ENCODE measurements at places on chromosomes 16 and 17. TPM values are rescaled to one million over a fixed set of nuclear protein-coding genes. Genes with fewer than 3 reads are reported as not detected.
A peak's percentile ranks its signal among the peaks of the same experiment; 100 is the strongest.

GRCh38 chr17:59333836-59334235 lies 2.4 kb downstream of the YPEL2 start:
- no peak for DNase-seq

SDK2 gene
- total RNA-seq = 0.15 TPM

DNA sequence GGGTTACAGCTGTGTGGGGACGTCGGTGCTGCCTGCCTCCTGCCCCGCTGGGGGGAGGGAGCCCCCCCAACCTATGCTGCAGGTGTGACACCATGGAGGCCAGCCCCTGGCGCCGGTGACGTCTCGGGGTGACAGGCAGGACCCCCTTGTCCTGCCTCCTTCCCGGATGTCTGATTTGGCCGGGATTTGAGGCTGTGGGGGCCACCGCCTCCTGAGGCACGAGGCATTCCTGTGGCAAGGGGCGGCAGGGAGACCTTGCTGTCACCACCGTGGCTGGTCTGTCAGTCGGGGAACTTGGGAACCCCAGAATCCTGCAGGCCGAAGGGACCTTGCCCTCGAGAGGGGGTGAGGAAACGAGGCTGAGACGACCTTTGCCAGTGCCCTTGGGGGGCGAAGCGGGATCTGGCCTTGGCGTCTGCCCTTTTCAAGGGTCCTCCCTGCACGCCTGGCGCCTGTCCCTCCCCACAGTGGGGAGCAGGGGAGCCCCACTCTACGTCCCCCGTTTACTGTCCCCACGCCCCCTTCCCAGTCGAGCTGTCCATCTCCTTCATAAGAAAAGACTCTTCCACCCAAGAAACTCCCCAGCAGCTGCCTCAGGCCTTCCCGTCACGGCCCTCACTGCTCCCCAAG lies 74.4 kb downstream of the METRNL start:
- DNase-seq = peak; percentile 44

GRCh38 chr17:64146418-64147109 lies 16.6 kb upstream of the ERN1 start:
- peak; percentile 69 for DNase-seq

VMO1 gene
- 8.2 TPM for total RNA-seq

DNA sequence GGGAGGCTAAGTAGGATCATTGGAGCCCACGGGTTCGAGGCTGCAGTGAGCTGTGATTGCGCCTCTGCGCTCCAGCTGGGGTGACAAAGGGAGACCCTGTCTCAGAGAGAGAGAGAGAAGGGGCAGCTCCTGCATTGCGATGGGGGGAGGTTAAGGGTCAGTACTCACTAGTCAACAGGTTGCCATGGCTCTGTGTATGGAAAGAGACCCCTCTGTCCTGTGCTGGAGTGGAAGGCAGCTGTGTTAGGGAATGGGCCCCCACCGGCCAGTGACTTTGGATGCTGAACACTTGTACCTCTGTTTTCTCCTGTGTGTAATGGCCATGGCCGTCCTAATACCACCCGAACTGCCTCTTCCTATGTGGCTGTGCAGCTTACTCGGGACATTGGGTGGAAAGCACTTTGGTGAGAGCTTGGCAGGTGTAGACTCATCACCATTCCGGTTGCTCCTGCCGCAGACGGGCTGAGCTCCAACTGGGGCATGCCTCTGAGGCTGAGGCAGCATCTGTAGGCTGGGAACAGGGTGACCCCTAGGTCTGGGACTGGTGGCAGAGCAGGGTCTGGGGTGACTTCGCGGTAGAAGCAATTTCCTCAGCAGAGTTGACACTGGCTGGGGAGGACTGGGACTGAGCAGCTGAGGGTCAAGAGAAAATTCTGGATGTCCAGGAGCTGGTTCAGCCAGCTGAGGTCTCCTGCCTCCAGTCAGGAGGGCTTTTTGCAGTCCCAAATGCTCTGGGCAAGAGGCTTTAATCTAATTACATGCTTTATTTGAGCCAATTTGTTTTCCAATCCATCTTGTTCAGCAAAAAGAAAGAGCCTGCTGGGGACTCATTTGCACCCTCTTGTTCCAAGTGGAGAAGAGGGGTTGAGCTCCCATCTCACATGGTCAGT lies 184.5 kb downstream of the NTN1 start:
- no peak for DNase-seq

GNAO1 gene
- 24.4 TPM for total RNA-seq

DNA sequence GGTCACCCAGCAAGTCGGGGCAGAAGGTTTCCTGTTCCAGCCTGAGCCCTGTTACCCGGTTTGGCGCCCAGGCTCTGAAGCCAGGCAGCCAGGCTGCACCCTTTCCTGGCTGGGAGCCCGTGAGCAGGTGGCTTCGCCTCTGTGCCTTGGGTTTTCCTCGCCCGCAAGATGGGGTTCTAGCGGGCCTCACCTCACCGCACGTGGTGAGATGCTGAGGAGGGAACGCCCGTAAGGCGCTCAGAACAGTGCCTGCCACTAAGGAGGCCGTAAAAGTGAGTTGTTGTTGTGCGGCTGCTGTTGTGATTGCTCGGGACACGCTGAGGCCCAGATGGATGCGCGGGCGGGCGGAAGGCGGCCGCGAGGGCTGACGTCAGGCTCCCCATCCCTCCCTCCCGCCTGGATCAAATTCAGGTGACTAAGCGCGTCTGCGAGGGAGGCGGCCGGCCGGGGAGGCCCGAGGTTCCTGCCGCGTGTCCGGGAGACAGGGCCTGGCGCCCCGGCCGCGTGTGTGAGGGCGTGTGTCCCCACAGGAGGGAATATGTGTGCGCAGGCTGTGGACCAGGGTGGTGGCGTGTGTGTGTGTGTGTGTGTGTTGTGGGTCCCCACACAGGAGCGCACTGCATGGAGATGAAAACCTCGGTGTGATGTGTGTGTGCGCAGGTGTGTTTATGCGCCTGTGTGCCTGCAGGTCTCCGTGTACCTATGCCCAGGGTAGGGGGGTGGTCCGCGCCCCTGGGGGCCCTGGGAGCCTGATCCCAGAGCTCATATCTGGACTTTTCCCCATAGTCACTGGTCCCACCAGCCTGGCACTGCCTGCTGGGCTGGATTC lies 4.3 kb downstream of the CAMKK1 start:
- DNase-seq = no peak

GRCh38 chr17:63611354-63611753 lies 10.7 kb downstream of the TACO1 start:
- no peak for DNase-seq

HSPB9 gene
- 1.1 TPM for total RNA-seq

DNA sequence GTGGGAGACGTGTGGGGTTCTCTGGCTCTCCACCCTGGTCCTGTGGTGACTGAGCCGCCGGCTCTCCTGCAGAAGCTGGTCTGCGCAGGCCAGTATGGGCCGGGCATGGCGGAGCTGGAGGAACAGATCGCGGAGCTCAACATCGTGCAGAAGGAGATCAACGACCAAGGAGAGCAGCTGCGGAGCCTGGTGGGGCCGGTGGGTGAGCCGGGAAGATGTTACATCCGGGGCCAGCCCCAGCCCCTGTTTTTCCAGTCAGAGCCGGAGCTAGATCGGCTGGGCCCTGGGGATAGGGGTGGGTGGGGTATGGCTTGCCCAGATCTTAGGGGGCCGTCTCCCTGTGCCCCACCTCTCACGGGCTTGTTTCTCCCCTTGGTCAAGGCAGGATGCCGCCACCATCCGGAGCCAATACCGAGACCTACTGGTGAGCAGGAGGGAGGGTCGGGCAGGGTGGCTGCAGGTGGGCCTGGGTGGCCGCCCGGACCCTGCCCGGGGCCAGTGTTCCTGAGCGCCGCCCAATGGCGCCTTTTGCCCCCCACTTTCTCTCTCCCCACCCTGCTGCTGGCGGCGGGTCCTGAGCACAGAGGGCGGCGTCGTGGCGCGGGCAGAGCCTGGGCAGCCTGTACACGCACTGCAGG lies 5.0 kb downstream of the EVPLL start:
- DNase-seq = no peak

Data from left lobe of liver (tissue), 2 donors.